GF-D8 (cell line): ENCODE measurements at places on chromosomes 13 and 19.
A peak's percentile ranks its signal among the peaks of the same experiment; 100 is the strongest.

- DNase-seq, result no peak
Measured at GRCh38 chr19:6109947-6110346, 353 bp downstream of the RFX2 start.

- DNase-seq, result no peak
Measured at GRCh38 chr13:113140677-113141600, 17.5 kb upstream of the PROZ start.

GRCh38 chr13:39415008-39415802 lies 187.8 kb downstream of the LHFPL6 start:
- no peak for DNase-seq

GRCh38 chr13:24254146-24254841 lies 55.1 kb upstream of the C1QTNF9 start:
- peak; percentile 85 for DNase-seq

DNA sequence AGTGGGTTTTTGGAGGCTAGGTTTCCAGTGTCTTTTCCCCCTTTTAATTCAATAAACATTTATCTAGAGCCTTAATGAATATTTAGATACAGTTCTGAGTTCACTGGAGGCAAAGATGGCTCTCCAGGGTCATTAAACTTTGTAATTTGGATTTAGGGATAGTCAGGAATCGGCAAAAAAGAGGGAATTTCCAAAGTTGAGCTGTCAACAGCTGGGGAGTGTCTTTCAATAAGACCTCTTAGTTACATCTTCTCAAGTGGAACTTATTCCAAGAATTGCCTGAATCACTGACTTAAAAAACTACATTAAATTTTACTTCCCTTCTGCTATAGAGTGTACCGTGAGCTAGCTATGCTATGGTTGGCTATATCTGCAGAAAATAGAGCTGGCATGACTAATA lies 2.0 kb downstream of the LRCH1 start:
- DNase-seq, result no peak

GRCh38 chr13:23979361-23980159 lies 82.3 kb upstream of the C1QTNF9B start:
- DNase-seq, result no peak

DNA sequence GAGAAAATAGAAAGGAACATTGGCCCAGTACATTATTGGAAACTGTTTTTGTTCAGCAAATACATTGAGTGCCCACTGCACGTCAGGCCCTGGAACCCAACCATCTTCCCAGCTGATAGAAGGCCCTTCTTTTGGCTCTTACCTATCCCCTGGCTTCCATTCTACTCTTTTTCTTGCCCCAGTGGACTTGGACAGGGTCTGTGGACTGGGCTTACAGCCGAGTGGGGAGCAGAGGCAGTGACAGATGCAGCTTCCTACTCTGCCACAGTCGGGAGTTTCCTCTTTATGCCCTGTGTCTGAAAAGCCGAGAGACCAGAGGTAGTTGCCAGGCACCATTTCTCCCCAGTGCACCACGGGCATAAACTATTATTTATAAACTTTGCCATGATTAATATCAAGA lies 70.4 kb downstream of the ARHGAP35 start:
- no peak for DNase-seq

DNA sequence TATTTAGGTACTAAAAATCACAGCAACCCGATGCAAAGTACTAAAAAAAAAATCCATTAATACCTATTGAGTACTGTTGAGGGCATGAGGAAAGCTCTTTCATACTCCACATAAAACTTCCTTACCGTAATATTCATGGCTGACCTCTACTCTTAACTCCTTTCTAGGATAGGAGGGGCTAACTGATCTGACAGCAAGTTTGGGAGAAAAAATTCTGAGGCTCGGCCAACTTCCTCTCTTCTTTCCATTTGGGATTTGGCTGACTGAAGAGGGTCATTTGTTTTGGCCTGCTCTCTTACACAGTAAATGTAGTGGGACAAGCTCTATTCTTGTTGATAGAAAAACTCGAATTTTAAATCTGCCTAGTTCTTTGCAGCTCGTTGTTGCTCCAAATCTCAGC lies 9.4 kb upstream of the USPL1 start:
- DNase-seq, result no peak

- DNase-seq, result peak; percentile 99
Measured at GRCh38 chr13:109790942-109791605, 4.7 kb upstream of the IRS2 start.

DNA sequence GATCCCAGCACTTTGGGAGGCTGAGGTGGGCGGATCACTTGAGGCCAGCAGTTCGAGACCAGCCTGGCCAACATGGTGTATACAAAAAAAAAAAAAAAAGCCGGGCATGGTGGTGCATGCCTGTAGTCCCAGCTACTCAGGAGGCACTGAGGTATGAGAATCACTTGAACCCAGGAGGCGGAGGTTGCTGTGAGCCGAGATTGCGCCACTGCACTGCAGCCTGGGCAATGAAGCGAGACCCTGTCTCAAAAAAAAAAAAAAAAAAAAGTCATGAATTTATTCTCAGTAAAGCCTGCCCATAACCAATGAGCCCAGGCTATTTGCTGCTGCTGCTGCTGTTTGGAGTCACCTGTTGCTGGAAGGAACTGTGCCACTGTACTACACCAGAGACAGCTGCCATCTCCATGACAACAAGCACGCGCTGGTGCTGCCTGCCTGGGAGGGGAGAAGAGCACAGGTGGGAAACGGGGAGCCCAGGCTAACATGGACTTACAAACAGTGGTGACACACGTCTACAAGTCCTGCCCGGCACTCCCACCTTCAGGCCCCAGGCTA lies 11.3 kb downstream of the ZFR2 start:
- DNase-seq, result no peak

GRCh38 chr13:30923418-30923817 lies 9.0 kb upstream of the TEX26 start:
- DNase-seq, result no peak

DNA sequence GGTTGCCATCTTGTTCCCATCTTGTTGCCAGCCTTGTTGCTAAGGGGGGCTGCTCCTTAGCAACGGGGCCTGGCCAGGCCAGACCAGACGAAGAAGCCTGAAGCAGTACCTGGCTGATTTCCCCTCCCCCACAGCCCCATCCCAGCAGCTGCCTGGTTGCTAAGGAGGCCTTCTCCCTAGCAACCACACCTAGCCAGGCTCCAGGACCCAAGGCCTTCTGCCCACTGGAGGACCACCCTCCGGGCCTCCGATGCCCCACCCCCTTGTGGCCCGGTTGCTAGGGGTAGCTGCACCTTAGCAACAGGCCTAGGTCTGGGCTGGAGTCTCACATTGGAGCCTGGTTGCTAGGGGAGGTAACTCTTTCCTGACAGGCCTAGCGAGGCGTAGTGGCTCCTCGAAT lies 3.9 kb downstream of the PRRG2 start:
- DNase-seq, result no peak

- no peak for DNase-seq
Measured at GRCh38 chr13:106332621-106333020, 202.8 kb downstream of the EFNB2 start.

- no peak for DNase-seq
Measured at GRCh38 chr19:13091400-13092157, 11.1 kb downstream of the LYL1 start.

DNA sequence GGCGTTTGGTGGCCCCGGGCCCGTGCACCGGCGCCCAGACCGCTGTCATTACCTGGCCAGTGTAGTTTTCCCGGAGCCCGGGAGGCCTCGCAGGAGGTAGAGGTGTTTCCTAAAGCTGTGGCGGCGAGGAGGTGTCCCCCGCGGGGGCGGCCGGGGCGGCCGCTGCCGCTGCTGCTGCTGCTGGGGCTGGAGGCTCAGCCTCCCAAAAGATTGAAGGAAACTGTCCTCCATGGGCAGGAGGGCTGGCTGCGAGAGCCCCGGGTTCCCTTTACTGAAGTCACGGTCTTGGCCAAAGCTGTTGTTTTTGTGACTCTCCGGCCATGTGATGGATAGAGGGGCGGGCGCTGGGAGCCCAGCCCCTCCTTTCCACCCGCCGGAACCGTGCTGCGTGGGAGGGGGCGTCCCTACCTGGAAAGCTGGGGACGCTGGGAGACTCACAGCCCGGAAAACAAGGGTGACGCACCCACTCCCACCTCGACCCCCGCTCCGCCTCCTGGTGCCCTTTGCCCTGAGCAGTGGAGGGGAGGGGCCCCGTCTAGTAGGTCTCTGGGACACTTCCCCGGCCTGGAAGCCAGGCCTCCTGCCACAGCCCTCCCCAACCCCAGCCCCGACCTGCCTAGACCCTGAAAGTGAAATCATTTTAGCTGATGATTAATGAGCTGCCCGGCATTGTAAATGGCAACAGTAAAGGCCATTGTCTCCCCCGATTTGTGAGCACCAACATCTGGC lies at the start of gene N4BP2L1:
N4BP2L1 (minus strand) TSS at position 279 of the 729 bp plus-strand sequence; CDS start at position 231, 48 bp downstream.
- DNase-seq, result peak; percentile 93

DNA sequence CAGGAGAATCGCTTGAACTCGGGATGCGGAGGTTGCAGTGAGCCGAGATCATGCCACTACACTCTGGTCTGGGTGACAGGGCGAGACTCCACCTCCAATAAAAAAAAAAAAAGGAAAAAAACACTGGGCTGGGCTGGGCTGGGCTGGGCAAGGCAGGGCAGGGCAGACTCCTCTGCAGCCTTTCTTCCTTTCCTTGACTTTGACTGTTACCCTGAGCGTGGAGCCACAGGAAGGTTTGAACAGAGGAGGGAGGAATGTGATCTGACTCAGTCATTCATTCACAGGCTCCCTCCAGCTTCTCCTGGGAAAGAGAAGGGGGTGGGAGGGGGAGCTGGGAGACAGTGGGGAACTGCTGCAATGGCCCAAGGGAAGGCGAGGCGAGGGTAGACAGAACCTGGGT lies 2.7 kb upstream of the ACTN4 start:
- DNase-seq, result no peak

DNA sequence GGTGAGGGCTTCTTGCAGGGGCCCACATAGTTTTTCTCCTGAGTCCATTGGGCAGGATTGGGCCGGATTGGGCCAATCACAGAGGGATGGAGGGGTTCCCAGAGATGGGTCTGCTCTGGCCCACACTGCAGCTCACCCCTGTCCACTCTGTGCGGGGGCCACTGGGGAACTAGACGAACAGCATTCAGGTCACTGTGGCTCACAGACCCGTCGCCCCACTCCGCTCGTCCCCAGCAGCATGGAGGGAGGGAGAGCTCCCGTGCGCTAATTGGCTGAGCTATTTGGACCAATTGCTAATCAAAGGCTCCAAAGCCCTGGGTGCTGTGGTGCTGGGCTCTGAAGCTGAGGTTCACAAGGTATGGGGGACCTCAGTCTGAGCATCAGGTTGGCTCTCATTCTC lies 11.3 kb downstream of the NACC1 start:
- no peak for DNase-seq

- no peak for DNase-seq
Measured at GRCh38 chr19:4183967-4184717, 1.7 kb downstream of the ANKRD24 start.

GRCh38 chr13:24905242-24905641 lies 141.3 kb downstream of the RNF17 start:
- peak; percentile 15 for DNase-seq

DNA sequence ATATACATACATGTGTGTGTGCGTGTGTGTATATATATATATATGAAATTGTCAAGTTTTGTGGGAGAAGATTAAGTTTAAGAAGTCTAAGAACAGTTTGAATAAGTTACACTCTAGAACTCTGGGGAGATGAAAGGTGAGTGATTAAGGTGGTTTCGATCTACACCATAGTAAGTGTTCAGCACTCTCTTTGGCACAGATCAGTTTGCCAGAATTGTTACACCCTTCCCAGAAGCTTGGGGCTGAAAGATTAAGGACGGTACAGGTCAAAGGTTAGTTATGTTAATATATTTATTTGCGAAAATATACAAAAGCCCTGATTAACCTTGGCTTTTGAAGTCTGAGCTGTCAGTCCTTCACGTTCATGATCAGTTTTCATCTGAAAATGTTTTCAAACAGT lies 309.1 kb downstream of the KLF5 start:
- no peak for DNase-seq

DNA sequence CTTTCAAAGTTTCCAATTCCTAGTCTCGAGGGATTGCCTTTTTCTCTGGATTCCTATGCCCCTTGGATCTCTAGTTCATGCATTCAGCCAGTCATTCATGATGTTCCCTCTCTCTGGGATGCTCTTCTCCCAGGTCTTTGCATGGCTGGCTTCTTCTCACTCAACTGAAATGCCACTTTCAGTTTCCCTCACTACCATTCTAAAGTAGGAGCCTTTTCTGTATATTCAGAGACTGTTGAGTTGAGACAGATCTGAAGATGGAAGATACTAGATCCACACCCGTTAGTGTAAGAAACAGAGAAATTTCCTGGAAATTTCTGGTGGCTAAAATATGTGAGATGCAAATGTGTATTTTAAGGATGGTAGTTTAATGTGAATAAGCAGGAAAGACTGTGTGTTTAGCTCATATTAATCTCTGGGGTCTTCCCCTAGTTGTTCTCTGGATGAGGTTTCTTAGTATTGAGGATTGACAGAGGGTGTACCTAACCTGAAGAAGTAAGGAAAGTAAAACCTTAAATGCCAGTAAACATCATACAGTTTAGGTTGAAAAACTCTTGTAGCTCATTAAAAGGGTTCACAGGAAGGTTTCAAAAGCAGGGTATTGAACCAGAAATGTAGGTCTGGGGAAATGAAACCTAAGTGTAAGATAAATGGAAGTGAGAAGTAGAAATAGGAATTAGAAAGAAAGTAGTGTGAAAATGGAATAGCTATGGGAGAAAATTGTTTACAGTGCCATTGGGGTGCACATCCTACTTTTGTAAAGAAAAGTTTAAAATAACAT lies 331.3 kb downstream of the NDFIP2 start:
- DNase-seq, result no peak

GRCh38 chr13:39311619-39312018 lies 273.4 kb downstream of the NHLRC3 start:
- DNase-seq, result no peak

DNA sequence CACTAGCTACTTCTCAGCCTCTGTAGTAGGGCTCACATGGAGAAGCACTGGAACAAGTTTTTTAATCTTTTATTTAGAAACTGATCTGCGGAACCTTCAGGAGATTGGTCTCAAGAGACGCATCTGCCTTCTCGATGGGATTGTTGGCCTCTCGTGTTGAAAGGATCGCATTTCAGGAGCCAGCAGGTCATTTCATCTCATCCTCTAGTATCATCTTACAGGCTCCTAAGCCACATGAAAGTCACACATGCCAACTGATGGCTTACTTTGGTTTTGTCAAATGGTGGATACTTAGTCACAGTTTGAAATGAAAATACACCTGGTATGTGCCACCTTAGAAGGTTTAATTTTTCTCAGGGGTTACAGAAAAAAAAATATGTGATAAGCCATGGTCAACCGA lies 1703.6 kb downstream of the EFNB2 start:
- no peak for DNase-seq

- DNase-seq, result no peak
Measured at GRCh38 chr13:71368336-71368735, 498.7 kb downstream of the DACH1 start.

- no peak for DNase-seq
Measured at GRCh38 chr13:104198801-104199200, 1132.6 kb upstream of the SLC10A2 start.

GRCh38 chr19:39032063-39032918 lies at the start of gene FBXO27:
Gene FBXO27 (minus strand): TSS chr19:39032549. CDS start chr19:39032227, 322 bp downstream.
- no peak for DNase-seq

DNA sequence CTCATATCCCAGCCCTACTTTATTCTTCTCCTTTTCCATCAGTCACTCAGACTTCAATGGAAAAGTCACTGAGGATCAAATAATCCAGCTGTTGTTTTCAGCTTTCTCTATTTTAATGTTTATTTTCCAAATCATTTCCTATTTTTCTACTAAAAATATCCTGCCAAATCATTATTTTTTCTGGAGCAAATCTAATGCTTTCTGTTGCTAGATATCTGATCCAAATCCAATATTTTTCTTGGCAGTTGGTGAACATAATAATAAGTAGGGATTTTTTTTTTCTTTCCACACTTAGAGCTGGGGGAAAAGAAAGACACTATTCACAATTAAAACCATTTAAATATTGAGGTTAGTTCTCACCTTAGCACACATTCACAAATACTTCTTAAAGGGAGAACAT lies 656.1 kb downstream of the DACH1 start:
- DNase-seq, result no peak

GRCh38 chr13:94758436-94758960 lies 46.2 kb upstream of the SOX21 start:
- no peak for DNase-seq
